Nasal cavity respiratory epithelium epithelial cell of viscerocranial mucosa (primary cell): ENCODE measurements at places on chromosomes 7 and 10. TPM values are rescaled to one million over a fixed set of nuclear protein-coding genes. Genes with fewer than 3 reads are reported as not detected.

Gene RADIL
- not detected in 2 replicates for total RNA-seq

Gene IL15RA
- 0.68 and 3.6 TPM in 2 replicates for total RNA-seq

Gene ITGB8
- 7.9 and 80.3 TPM in 2 replicates for total RNA-seq

Gene DRGX
- not detected in 2 replicates for total RNA-seq

Gene LRMDA
- 1.0 and 5.6 TPM in 2 replicates for total RNA-seq

Gene TUBB8
- total RNA-seq, result not detected in 2 replicates

Gene TMEM213
- not detected in 2 replicates for total RNA-seq

Gene MARVELD1
- 2.4 and 7.5 TPM in 2 replicates for total RNA-seq
